ENCODE measurements at places on chromosomes 3 and 15.

GRCh38 chr3:11304175-11304574, 32.0 kb downstream of the ATG7 start:
- no peak for DNase-seq

DNA sequence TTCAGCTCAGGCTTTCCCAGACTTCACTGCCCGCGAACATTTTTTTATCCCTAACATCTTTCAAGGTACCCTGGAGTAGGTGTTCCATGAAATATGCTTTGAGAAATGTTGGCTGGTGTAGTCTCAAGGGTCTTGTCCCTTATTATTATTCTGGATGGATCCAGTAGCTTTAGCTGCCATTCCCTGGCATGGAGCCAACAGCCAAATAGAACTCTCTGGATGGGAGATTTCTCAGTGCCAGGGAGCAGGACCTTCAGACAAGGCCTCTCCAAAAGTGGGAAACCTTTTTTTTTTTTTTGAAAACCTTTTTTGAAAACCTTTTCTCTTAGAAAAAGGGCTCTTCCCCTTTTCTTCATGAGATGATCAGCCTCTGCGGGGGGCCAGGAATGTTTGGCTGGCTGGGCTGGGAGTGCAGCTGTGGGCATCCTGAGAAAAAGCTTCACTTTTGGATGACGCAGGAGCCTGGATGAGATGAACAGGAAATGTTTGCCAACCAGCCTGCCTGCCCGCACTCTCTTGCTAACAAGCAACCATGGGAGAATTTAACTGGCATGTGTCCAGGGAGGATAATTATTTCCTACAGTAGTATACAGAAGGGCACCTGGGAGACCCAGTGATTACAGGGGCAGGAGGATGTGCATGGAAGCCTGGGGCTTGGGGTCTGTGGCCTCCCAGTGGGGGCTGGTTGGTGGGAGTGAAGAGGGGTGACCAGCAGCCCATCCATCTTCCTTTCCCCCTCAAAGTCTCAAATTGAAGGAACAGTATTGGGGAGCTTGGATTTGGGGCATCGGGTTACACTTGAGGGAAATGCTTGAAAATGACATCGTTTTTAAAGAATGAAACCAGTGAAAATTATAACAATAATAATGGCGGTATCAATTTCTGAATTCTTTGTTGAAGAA, 109.1 kb upstream of the LRIG1 start:
- DNase-seq = peak; percentile 61

DNA sequence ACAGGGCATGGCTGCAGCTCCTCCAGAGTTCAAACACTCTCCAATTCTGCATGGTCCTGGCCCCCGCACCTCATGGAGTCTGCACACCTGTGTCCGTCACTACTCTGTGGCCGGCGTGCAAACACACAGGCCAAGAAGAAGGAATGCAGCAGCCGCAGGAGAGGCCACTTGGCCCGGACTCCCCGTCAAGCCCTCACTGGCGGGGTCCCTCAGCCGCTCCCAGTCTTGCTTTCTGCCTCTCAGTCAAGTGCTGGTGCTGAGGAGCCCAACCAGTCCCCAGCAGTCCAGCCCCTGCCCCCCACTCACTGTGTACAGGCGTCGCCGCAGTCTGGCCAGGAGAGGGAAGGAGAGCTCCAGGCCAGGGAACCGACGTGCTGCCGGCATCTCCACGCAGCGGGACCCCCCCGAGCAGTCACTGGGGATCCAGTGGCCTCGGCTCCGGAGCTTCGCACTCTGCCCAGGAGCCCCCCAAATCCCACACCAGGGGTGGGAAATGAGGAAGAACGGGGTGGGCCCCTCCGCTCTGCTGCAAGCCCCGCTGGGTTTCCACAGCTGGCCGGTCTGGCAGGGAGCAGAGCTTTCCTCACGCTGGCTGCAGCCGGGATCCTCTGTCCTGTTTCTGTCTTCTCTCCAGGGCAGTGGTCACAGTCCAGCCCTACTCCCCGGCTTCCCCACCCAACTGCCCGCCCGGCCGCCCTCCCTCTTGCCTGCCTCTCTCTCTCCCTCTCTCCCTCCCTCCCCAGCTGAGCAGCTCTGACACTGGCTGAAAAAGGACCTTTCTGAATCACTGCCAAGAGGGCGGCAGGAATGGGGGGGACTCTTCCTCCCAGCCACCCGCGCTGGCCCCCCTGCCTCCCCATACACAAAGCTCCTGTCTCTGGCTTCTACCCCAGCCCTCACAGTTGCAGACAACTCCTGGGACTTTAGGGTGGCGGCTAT, 16.0 kb downstream of the TNK2 start:
- no peak for DNase-seq

DNA sequence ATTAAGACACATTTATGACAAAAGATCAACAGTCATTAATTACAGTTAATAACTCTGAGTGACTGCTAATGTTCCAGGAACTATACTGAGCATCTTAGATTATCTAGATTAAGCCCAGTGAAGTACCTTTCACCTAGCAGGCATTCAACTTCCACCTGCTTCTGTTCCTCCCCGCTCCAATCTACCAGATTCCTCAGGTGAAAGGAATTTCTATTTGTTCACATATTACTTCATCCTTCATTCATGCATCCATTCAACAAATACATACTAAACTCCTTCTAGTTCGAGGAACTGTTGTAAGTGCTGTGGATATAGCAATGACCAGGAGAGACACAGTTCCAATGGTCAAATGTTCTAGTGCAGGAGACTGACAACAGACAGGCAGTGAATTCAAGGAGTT, 139.3 kb downstream of the FILIP1L start:
- no peak for DNase-seq

- no peak for DNase-seq
Observed at GRCh38 chr15:70810916-70811578, 42.9 kb downstream of the LARP6 start.

GRCh38 chr3:155334914-155335723, 41.6 kb upstream of the STRIT1 start:
- DNase-seq = no peak

GRCh38 chr3:17967953-17968607, 225.6 kb upstream of the TBC1D5 start:
- no peak for DNase-seq
